IPS-NIHi11 (cell line): ENCODE measurements at places on chromosomes 11 and 22.

GRCh38 chr11:133041928-133042882 is 490.1 kb downstream of the OPCML start:
- no peak for DNase-seq

DNA sequence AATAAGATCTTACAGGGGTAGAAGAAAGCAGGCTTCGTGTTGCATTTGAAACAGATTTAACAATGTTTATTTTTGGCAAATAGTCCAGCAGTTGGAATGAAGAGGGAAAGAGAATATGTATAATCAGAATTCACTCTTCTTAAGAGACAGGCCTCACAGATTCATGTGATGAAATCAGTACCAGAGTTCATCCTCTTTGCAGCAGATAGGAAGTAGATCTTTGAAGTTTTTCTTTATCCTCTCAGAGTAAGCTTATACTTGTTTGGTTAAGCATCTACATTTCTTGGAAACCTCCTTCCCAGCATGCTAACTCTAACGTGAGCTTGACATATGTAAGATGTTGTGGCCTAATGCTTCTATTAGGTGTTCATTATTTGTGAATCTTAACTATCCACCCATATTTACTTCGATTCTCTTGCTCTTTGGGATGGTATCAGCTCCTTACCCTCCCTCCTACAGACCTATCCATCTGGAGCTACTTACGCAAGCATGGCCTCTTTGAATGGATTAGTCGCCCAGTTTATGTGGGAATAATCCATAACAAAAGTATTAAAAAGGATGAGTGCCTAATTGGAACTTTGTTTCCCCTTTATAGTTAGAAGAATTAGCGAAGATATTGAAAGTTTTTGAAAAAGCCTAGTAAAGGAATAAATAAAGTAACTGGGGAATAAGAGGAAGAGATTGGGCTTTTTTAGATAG is 80.1 kb downstream of the PRMT3 start:
- no peak for DNase-seq

DNA sequence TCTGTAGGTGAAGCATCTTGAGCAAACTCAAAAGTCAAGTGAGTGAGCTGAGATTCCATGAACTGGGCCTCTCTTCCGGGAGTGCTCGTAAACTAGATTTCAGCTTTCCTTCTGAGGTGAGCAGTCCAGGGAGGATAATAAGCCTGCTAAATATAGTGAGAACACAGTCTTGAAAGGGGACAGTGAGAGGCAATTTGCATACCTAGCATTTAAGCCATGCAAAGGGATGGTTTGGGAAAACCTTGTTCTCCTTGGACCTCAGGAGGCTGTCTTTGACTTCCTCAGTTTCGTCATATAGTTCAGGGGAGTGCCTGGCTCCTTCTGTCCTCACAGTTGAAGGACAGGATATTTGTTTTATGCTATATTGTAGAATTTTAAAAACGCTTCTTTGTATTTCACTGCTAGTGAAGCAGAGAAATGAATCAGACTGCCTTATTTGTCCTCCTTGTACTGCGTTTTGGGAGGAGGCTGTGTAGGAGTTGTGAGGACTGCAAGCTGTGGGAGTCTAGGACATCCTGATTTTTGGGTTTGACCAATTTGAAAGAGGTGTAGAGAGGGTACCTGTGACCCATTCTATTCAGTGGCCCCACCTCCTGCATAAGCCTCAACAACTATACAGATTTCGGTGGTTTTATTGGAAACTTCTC is 11.0 kb upstream of the SORL1-AS1 start:
- no peak for DNase-seq

DNA sequence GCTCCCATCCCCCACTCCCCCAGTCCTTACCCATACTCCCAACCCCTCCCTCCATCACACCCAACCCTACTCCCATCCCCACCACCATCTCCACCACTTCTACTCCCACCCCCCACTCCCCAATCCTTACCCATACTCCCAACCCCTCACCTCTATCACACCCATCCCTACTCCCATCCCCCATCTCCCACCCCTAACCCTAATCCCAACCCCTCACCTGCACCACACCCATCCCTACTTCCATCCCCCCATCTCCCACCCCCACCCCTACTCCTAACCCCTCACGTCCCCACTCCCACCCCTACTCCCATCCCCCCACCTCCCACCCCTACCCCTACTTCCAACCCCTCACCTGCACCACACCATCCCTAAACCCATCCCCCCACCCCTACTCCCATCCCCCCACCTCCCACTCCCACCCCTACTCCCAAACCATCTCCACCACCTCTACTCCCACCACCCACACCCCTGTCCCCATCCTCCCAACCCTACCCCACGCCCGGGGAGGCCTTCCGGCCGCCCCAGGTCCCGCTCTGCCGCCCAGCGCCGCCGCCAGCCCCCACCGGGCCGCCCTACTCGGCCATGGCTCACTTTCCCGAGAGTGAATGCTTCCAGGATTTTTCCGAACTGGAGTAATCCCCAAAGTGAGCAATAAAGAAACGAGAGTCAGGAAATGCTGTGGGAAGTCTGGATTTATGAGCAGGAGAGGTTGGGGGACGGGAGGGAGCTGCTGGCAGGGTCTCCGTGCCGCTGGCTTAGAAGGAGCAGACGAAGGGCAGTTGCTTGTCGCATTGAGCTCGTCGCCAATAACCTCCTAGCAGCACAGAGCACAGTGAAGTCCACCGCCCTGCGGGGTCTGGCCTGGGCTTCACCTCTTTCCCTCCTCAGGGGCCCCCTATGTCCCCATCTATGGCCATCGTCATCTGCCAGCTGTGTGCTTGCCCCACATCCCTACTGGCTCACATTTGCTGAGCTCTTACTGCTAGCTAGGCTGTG is 4.6 kb downstream of the PRG3 start:
- DNase-seq, result peak; percentile 24

DNA sequence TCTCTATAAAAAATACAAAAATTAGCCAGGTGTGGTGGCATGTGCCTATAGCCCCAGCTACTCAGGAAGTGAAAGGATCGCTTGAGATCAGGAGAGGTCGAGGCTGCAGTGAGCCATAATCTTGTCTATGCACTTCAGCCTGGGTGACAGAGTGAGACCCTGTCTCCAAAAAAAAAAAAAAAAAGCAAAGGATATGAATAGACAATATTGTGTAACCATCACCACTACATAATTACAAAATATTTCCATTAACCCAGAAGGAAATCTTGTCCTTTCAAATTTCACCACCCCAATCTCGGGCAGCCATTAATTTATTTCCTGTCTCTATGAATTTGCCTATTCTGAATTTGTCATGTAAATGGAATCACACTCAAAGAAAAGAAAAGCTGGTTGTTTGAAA is 21.2 kb downstream of the RSF1 start:
- DNase-seq, result no peak

- no peak for DNase-seq
Measured at GRCh38 chr11:126733685-126734084, 266.9 kb downstream of the KIRREL3 start.

- no peak for DNase-seq
Measured at GRCh38 chr22:20256551-20257211, 11.4 kb downstream of the RTN4R start.

DNA sequence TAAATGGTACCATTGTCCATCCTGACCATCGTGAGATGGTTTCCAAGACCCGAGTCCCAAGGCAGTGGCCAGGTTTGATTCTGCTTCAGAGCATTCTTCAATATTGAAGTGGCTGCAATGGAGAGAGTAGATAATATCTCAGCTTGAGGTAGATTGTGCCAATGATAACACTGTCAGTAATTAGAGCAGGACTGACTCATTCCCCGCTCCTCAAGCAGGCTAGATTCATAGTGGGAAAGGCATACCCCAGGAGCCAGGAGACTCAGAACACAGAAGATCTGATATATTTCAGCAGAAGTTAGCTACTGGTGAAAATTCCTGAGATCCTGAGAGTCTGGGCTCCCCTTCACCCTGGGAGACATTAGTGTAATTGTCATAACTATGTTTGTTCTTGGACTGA is 55.6 kb upstream of the LARGE1 start:
- no peak for DNase-seq

GRCh38 chr22:38078046-38078840 is 5.7 kb downstream of the SLC16A8 start:
- no peak for DNase-seq

GRCh38 chr11:31397239-31397834 is 27.7 kb downstream of the DNAJC24 start:
- peak; percentile 16 for DNase-seq

- no peak for DNase-seq
Measured at GRCh38 chr22:28910569-28911303, 27.4 kb downstream of the ZNRF3 start.

- DNase-seq, result peak; percentile 20
Measured at GRCh38 chr22:38415046-38415445, 40.0 kb downstream of the KCNJ4 start.

- peak; percentile 67 for DNase-seq
Measured at GRCh38 chr22:32206774-32207758, 2.2 kb upstream of the RFPL2 start.

GRCh38 chr11:64848214-64848825 is 3.9 kb upstream of the CDC42BPG start:
- DNase-seq, result no peak
